Stimulated activated CD4-positive, alpha-beta T cell treated with anti-CD3 and anti-CD28 coated beads, TNF-alpha, amount 100 ng/mL, for 1 hour (primary cell): ENCODE measurements at places on chromosomes 1 and 21.

GRCh38 chr1:38567401-38567800 is 292.2 kb downstream of the RRAGC start:
- no peak for DNase-seq

- DNase-seq = no peak
Observed at GRCh38 chr1:18192974-18193373, 85.4 kb downstream of the IGSF21 start.

DNA sequence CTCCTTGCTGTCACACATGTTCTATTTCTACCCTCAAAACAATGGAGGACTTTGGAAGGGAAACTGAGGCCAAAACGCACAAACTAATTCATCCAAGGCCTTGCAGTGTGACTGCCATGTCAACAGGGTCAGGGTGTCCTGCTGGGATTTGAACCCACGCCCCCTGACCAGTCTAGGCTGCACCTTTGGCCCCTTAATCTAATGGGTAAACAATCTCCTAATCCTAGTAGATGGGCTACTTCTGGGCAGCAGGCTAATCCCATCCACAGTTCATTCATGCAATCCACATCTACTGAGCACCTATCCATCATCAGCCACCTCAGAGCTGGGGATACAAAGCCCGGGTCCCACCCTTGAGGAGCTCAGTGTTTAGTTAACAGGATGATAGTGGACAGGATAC is 17.0 kb upstream of the LEFTY2 start:
- DNase-seq = no peak

GRCh38 chr21:37700641-37701202 is 215.5 kb downstream of the KCNJ6 start:
- DNase-seq = no peak

GRCh38 chr1:46370214-46370633 is 23.9 kb upstream of the FAAH start:
- no peak for DNase-seq
